ELR (cell line): ENCODE measurements at places on chromosomes 13 and 19.
A peak's percentile ranks its signal among the peaks of the same experiment; 100 is the strongest.

DNA sequence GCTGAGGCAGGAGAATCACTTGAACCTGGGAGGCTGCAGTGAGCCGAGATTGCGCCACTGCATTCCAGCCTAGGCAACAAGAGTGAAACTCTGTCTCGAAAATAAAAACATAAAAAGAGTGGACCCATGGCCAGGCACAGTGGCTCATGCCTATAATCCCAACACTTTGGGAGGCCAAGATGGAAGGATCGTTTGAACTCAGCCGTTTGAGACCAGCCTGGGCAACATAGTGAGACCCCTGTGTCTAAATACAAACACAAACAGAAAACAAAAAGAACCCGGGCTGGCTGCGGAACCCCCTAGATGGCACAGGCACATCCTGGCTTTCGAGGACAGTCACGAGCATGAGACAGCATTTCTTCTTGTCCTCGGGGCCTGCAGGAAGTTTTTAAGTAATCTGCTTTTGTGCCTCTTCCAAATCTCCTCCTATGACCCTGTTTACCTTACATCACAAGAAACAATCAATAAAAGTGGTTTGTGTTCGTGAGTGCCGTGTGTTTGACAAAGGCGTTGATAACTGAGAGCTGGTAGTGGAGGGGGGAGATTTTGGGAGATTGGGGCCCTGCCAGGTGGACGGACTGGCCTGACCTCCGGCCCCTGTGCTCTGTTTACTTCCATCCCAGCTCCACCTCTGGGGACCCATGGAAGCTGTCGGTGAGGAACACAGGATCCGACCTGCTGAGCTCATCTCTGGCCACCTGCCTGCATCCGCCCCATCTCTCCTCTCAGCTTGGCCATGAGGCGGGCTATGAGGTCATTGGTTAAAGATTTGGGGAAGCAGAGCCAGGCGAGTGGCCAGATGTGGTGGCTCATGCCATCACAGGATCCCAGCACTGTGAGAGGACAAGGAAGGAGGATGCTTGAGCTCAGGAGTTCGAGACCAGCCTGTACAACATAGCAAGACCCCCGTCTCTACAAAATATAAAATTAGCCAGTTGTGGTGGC, 5.9 kb upstream of the GDF15 start:
- peak; percentile 68 for DNase-seq

DNA sequence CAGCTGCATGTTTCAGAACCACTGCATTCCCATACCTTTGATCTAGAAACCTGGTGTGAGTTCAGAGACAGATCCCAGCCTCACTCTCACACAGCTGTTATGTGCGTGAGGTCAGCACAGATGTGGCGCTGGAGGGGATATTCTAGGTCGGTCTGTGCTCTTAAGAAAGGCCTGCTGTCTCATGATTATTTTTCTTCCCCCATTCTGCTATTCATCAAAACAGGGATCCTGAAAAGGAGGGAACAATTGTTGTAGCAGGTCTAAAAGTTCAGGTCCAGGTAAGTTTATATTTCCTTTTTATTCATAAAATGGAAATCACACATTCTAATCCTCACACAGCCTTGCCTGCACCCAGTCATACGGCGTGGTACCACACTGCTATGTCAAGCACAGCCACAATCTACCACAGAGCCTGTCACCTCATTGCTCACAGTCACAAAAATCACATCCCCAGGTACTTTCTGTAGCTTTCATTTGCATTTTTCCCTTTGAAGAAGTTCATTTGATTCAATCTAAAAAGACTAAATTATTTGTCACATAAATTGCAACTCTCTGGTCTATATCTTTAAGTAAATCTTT, 867 bp downstream of the ZNF546 start:
- peak; percentile 33 for DNase-seq

- DNase-seq, result no peak
Measured at GRCh38 chr13:33394294-33394932, 108.9 kb upstream of the STARD13 start.

GRCh38 chr19:39052846-39053245, 20.5 kb upstream of the FBXO27 start:
- no peak for DNase-seq

DNA sequence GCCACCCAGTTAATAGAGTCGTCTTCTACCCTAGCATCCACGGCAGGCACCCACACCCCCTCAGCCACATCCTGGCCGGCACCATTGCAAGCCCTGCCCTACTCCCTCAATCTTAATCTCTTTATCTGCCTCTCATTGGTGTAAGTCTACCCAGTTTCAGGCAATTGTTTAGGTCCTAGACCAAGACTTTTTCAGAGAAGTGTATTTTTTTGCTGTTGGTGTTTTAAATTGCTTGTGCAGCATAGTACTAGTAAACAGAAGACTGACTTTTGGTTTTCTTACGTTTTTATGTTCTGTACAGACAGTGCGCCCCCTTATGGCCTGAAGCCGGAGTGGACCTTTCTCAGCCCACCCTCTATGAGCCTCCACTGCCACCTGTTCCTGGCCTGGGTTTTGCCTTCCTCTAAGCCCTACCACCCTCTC, 2.3 kb upstream of the LCP1 start:
- peak; percentile 52 for DNase-seq

GRCh38 chr13:28035146-28035782, 46.8 kb upstream of the URAD start:
- peak; percentile 49 for DNase-seq

GRCh38 chr19:39053276-39054090, 21.1 kb upstream of the FBXO27 start:
- DNase-seq, result no peak

- no peak for DNase-seq
Measured at GRCh38 chr19:4264812-4265211, 14.3 kb upstream of the SHD start.

GRCh38 chr19:14411161-14411937, 7.8 kb downstream of the DDX39A start:
- DNase-seq, result no peak

DNA sequence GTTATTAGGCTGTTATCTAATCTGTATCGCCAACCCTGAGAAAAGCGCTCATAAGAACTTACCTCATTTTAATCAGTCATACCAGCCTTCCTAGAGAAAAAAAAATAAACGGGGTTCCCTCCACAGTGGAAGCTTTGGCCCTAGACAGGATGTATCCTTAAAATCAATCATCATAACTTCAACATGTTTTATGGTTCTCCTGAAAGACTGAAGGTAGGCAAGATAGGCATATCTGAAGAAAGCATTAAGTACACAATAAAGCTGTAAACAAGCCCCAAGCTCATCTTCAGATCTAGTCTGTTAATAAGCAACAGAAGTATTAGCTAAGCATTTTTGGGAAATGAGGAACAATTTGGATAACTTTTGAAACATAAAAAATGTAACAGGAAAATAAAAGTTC, 18.7 kb upstream of the SERP2 start:
- no peak for DNase-seq

- peak; percentile 80 for DNase-seq
Measured at GRCh38 chr19:572743-573518, 535 bp downstream of the BSG start.

DNA sequence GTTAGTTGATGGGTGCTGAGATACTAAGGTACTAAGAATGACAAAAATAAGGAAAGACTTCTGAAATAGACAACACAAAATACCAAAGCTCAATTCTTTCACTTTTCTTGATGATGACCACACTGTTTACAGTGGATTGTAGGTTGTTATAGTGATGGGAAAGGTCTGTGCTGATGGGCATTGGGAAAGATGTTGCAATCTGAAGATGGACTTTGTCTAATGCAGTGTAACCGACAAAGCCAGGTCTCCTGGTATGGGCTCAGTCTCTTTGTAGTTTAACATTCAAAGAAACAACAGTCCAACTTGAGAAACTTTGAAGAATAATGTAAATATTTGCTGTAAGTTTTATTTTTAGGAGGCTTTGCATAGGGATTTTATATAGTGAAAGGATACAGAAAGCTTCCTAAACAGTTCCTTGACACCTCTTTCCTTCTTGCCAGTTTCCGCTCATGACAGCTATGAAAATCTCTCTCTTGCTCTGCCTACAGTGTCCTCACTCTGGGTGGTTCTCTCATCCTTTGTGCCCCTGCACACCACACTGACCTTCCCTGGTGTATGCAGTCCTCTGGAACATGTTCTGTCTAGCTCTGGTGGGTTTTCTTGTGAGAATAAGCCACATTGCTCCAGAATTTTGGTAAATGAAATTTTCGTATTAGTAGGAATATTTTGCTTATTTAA, 172.2 kb downstream of the KCNRG start:
- DNase-seq, result no peak

DNA sequence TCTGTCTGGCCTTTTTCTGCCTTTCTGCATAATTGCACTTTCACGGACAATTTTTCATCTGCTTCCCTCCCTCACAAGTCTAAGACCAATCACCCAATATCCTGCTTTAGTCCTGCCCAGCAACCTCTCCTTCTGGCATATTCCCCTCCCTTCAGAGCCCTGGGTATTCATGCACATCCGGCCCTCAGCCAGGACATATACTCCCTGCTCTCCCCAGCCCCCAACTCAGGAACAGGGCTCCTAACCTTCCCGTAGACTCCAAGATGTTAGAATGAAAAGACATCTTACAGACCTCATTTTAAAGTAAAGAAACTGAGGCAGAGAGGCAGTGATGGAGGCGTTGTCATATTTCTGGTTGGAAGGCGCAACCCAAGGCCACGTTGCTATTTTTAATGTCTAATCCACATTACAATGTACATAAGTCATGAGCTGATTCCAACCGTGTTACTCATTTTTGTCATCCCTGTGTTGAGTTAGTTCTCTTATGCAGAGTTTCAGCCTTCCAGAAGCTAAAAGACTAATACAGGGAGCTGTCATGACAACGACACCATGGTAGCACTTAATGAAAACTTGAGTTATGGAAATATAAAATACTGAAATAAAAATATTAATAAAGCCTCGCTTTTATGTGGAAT, 209.2 kb downstream of the TSHZ3 start:
- peak; percentile 92 for DNase-seq

GRCh38 chr19:892243-892893, 619 bp downstream of the MED16 start:
- peak; percentile 38 for DNase-seq
